ENCODE measurements at places on chromosomes 16 and 17.

- DNase-seq, result no peak
Measured at GRCh38 chr17:57619061-57619937, 125.8 kb downstream of the CCDC182 start.

GRCh38 chr16:14500791-14501190 lies 129.3 kb downstream of the PARN start:
- no peak for DNase-seq

DNA sequence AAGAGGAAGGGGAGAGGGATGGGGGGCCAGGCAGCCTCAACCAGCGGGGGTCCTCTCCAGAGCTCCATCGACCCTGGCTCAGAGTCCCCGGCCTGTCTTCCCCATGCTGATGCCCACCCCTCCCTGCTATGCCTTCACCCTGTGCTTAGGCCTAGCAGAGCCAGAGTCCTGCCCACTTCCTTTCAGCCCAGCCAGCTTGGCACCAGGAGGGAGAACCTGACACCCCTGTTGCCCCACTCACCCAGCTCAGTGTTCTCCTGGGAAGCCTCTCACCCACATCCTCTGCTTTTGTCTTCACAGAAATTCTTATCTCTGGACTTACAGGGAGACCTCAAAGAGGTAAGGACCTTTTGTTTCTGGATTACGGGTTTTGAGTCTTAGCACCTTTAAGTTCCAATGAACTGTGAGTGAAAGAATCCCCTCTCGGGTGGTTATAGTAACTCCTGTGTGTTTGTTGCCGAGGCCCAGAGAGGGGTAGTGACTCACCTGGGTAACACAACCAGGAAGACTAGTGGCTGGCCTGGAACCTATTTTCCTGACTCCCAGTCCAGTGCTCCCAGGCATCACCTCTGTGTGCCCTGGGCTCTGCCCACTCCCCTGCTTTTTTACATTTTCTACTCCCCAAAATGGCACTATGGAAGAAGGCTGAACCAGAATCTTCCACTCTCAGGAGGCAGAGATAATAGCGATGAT lies 53.3 kb downstream of the CES1 start:
- DNase-seq, result no peak

- DNase-seq, result no peak
Measured at GRCh38 chr17:61997664-61998063, 67.4 kb downstream of the MED13 start.

DNA sequence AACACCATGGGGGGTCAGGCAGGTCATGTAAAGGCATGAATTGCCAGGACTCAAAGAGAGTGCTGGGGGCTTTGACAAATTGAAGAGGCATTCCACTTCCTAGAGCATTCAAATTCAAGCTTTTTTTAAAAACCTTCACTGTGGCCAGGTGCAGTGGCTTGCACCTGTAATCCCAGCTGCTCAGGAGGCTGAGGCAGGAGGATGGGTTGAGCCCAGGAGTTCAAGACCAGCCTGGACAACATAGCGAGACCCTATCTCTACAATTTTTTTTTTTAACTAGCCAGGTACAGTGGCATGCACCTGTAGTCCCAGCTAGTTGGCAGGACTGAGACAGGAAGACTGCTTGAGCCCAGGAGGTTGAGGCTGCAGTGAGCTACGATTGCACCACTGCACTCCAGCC lies 17.2 kb downstream of the ABCC12 start:
- DNase-seq, result no peak

DNA sequence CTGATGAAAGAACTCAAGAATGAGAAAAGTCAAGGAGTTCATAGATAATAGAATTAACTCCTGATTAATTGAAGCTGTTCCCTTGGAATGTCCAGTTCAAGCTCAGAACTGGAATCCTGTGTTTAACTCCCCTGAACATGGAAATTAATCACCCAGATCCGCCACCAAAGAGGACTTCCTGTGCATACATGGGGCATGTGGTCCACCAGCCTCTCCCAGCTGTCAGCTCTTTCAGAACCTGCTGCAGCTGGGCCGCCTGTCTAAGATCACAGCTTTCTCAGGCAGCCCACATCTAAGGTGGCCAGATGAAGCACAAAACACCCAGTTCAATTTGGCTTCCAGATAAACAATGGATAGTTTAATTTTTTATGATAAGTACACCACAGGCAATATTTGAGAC lies 203.7 kb upstream of the COX10 start:
- DNase-seq, result no peak

DNA sequence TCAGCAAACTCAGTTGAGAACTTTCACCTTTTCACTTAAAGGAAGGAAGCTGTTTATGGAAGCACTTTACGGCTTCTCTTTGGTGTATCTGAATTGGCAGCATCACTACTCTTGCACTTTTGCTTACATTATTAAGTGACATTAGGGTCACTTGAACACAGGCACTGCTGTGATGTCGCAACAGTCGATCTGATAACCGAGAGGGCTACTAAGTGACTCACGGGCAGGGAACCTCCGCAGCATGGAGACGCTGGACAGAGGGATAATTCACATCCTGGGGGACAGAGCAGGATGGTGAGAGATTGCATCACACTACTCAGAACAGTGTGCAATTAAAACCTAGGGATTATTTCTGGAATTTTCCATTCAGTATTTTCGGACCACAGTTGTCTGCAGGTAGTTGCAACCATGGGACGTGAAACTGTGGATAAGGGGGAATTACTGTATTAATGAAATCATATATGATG lies 56.5 kb downstream of the DNAH2 start:
- peak; percentile 48 for DNase-seq

- peak; percentile 73 for DNase-seq
Measured at GRCh38 chr16:83826146-83826913, 18.6 kb downstream of the HSBP1 start.

DNA sequence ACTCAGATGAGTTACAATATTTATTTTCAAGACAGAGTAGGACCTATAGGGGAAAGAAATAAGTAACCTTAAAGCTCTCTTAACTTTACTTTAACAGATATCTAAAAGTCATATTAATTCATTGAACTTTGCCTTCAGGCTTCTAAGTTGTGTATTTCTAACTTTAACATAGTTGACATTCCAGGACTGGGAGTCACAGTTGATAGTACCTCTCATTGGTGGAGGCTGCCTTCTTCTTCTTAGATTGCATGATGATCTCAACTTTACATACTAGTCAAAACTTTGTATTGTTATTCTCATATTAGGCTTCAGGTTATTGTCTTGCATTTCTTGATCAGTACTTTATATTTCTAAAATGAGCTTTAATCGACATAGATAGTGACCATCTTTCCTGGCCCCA lies 350.1 kb upstream of the KIF2B start:
- peak; percentile 6 for DNase-seq

- DNase-seq, result no peak
Measured at GRCh38 chr16:69481901-69482341, 57.5 kb downstream of the CYB5B start.

DNA sequence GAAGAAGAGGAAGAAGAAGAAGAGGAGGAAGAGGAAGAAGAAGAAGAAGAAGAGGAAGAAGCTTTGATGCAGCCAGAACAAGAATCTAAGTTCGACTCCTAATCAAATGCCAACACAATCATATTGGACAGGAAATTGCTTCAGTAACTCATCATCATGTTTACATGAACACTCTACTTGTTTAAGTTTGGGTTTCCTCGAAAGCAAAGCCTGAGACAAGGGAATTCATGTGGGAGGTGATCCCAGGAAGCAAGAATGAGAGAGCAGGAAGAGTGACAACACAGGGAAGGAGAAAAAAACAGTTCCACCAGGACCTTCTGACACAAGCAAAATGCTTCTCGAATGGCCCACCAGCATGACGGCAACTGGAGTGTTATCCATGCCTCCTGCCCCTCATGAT lies 279.0 kb downstream of the PMP22 start:
- DNase-seq, result no peak

GRCh38 chr17:7477392-7478275 lies 1.8 kb downstream of the ZBTB4 start:
- no peak for DNase-seq

- DNase-seq, result no peak
Measured at GRCh38 chr16:19911747-19912454, 27.3 kb upstream of the GPRC5B start.

- no peak for DNase-seq
Measured at GRCh38 chr17:51740531-51740930, 418.0 kb downstream of the CA10 start.

DNA sequence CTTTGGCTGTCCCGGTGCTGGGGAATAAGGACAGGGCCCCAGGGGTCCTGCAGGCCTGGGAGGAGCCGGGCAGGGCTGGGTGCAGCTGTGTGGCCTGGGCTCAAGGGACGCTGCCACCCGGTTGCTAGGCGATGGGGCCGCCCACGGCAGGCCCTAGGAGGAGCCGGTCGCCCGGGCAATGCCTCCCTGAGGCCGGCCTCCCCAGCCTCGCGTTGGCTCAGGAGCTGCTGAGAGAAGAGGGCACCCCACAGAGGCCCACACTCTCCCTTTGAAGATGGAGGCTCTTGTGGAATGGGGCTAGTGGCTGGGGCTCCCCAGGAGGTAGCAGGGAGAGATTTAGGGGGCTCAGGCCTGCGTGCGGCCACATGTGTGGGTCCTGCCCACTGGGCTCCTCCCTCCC lies at the start of gene CIBAR2:
CIBAR2 (minus strand) TSS at position 109 of the 400 bp plus-strand sequence. CDS start 120 bp downstream, outside the sequence.
- no peak for DNase-seq

- DNase-seq, result no peak
Measured at GRCh38 chr16:65725156-65725845, 603.4 kb upstream of the CDH11 start.

DNA sequence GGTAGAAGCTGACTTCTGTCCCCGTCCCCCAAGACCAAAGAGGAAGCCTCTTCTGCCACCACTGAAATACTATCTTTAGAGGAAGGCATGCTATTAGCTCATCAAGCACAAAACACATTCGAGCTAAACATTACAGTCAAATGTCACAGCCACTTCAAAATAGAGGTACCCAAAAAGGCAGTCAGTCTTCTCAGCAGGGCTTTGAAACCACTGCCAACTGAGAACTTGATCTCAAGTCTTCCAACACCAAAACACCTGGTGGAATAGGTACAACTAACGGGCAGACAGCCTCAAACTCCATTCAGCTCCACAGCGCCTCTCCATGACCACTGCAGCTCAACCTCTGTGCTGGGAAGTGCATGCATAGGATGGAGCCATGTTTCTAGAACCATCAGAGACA lies 36.0 kb downstream of the ZFHX3 start:
- no peak for DNase-seq

DNA sequence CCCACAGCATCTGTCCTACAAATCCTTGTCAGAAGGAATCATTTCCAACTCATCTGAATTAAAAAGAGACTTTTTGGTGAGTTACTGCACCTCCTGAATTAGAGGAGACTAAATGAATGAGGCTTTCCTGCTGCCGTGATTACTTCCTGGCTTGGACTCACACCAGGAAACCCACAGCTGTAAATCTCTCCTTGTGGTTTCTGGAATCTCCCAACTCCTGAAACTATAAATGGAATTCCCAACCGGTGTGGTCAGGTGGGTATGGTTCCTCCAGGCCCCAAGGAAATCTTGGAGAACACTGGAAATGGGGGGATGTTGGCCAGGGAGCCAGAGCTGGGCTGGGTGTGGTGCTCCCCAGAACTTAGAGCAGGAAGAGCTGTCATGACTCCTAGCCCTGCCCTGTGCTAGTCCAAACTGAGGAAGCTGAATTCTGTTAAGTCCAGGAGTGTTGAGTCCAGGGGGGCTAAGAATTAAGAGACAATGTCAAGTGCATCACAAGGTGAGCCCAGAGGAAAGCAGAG lies 216.4 kb downstream of the GSG1L start:
- no peak for DNase-seq

DNA sequence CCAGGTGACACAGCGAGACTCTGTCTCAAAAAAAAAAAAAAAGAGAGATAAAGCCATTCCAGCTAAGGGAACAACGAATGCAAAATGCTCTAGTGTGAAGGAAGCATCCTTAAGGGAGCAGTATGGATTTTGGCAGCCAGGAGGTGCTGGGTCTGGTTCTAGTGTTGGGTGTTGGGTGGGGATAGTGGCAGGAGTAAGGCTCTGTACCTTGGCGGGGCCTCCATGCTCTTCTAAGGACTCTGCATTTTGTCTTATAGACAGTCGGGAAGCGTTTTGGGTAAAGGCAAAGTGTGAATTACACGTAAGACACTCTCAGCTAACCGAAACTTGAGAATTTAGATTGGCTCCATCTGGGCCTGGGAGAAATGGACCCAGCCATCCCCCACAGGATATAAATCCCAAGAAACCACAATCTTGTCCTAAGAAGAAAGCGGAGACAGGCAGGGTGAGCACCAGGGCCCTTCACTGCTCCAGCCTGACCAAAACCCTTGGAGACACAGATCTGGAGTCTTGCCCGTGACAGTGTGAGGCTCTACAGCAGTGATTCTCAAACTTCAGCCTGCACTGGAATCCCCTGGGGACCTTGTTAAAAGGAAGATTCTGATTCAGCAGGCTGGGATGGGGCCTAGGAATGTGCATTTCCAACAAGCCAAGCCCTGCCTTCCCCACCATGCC lies 33.1 kb upstream of the PHB1 start:
- DNase-seq, result no peak

- no peak for DNase-seq
Measured at GRCh38 chr17:7945651-7946050, 13.6 kb downstream of the CNTROB start.

DNA sequence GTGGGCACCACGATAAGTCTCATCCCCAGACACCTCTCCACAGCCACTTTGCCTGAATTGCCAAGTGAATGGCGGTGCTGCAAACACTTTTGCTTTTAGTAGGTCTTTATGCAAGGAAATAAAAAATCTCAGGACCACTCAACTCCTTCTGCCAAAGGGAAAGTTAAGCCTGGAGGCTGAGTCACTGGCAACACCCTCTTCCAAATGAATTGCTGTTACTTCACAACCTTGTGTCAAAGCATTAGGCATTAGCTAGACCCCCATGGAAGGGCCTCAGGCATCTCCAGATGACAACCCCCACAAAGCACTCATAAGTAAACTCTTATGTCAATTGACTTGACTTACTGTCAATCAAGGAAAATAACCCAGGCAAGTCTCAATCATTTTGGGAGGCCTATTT lies 43.0 kb downstream of the RNF112 start:
- no peak for DNase-seq

- DNase-seq, result peak; percentile 20
Measured at GRCh38 chr17:10349403-10349802, 23.4 kb downstream of the MYH13 start.

GRCh38 chr17:7222972-7223292 lies 3.2 kb downstream of the ACADVL start:
- no peak for DNase-seq

Data from COLO829 (cell line).